Left cardiac atrium (tissue), 4 donors: ENCODE measurements at places on chromosomes 2 and 18.

- DNase-seq, result no peak
These were observed 133.4 kb downstream of the PID1 start for GRCh38 chr2:229137639-229138038.

DNA sequence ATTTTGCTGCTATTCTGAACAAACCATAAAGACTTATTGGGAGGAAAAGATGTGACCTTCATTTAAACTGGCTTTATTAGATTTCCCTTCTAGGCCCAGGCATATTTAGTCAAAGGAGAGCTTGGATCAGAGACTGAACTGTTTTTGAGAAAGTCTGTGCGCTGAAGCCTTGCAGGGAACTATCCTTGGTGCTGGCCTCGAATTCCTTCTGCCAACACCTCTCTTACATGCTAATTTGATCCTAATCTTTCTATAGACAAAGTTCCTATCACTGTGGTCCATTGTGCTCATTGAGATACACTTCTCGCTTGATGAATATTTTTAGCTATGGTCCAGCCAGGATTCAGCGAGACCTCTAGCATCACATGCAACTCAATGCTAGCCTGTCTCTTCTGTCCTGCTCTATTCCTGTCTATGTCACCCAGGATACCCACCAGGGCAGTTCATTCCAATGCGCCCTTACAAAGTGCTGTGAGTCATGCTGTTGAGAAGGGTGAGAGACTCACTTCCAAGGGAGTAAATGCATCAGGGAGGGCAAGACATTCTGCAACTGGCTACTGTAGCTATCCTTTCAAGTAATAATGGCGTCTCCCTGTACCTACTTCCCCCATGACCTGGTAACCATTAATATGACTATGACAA is 356.7 kb upstream of the LYPD1 start:
- DNase-seq, result no peak

GRCh38 chr2:16401761-16402300 is 263.8 kb downstream of the CYRIA start:
- DNase-seq, result no peak

GRCh38 chr2:65314801-65315441 is 87.3 kb downstream of the ACTR2 start:
- no peak for DNase-seq

- no peak for DNase-seq
These were observed 196.9 kb downstream of the INO80D start for GRCh38 chr2:205889114-205889513.

GRCh38 chr2:237863102-237863511 is 3.7 kb downstream of the RAMP1 start:
- no peak for DNase-seq

- DNase-seq, result no peak
These were observed 272.0 kb upstream of the DSEL start for GRCh38 chr18:67788310-67789164.

- DNase-seq, result no peak
These were observed 360.5 kb upstream of the NT5C1B start for GRCh38 chr2:18949871-18950270.

GRCh38 chr2:152617456-152618192 is 99.6 kb downstream of the PRPF40A start:
- DNase-seq, result no peak

DNA sequence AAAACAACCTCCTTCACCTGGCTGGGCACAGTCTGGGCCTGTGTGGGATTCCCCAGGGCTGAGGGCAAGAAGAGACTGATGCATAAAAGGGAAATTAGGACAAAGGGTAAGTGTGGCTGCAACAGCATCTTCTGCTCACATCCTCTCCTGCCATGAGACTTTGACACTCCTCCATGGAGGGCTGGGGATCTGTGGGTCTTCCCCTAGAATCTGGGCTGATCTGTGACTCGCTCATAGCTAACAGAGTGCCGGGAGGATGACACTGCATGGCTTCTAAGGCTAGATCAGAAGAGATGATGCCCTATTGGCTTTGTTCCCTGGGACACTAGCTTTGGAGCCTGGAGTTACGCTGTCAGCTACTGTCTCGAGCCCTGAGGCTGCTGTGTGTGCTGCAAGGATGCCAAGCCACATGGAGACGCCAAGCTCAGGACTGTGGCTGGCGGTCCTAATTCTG is 24.3 kb downstream of the MOCOS start:
- DNase-seq, result no peak

GRCh38 chr18:76450452-76451395 is 44.3 kb downstream of the ZNF516 start:
- DNase-seq, result peak; percentile 74

DNA sequence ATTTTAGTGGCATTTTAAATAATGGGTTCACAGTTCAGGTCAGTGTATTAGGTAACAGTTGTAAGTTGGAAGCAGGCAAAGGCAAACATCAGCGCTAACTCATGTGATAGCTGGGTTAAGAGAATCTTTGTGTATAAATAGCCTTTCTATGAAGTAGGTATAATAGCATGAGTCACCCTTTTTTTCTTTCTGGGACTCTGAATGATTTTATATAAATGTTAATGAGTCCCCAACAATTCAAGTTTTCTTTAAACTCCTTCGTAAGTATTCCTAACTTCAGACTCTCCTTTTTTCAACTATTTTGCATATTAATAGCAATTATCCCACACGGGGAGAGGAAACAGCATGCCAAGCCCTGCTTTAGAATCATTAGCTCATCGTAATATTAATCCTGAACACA is 384.3 kb downstream of the PIK3C3 start:
- no peak for DNase-seq

- DNase-seq, result no peak
These were observed 98.0 kb downstream of the TRABD2A start for GRCh38 chr2:84782717-84783442.

DNA sequence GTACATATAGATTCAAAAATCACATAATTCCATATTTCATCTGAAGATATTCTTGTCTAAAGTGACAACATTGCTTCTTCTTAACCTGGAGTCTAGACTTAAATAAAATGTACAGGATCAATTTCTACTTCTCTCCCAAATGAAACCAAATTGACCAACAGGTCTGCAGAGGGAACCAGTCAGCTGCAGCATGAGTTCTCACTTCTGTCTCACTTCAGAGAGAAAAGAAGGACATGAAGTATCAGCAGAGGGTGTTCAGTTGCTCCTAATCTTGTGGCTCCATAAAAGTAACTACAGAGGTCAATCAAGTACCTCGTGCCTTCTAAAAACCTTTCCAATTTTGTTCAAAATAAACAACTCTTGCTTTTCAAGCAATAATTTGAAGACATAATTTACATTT is 47.2 kb upstream of the MAP2 start:
- DNase-seq, result no peak

GRCh38 chr2:148992448-148992847 is 46.1 kb upstream of the LYPD6B start:
- DNase-seq, result no peak

DNA sequence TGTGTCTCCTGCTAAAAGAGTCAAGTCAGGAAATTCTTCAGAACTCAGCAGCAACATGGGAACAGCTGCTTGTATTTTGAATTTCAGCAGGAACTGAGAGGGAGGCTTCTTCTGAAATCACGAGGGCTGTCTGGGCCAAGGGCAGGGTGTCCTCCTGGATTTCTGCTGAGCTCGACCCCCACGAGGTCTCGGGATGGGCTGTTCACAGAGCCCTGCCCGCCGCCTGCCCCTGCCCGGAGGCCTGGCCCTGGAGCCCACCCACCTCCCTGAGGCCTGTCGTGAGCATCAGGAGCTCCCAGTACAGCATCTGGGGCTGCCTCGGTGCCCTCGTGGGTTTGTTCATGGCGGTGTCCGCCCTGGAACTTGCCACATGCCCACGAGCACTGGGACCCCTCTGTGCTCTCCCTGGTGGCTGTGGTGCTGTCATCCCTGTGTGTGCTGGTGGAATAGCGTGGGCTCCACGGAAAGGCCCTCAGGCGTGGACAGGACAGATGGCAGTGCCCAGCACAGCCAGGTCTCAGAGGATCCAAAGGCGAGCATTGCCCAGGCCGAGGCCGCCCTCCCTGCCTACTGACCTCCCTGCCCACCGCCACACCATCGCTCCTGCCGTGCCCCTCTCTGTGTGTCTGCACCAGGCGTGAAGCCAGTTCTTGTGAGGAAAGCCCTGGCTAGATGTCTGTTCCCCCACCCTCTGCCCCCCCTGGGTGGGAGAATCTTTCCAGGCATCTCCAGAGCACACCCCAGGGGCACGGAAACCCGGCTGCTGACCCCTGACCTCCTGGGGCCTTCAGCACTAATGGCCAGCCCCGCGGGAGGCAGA is 25.9 kb downstream of the RAMP1 start:
- no peak for DNase-seq

DNA sequence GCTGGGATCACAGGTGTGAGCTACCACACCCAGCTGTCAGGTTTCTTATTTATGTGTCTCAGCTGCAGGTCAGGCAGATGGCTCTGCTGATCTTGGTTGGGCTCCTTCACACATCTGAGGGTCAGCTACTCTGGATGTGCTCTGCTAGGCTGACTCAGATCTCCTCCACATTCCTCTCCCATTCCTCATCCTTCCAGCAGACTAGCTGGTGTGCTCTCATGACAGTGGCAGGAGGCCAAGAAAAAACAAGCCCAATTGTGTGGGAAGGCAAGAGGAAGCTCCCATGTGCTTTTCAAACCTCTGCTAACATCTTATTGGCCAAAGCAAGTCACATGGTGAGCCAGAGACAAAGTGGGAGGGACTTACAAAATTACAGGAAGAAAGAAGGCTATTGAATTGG is 11.7 kb upstream of the MSH6 start:
- DNase-seq, result no peak

DNA sequence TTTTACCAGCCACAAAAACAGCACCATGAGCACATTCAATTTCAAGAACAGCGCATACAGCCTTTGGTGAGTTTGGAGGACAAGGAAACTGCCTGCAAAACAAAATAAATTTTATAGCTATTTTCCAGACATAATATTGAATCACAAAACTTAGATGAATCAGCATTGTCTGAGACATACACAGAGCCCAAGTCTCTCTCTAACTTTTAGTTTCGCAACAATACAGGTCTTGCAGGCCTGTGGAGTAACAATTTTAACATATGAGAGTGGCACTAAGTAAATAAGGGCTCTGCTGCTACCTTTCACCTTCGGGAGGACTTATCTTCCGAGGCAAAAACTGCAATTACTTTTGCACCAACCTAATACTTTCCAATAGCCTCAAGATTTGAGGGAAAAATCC is 56.1 kb upstream of the PEX13 start:
- no peak for DNase-seq

DNA sequence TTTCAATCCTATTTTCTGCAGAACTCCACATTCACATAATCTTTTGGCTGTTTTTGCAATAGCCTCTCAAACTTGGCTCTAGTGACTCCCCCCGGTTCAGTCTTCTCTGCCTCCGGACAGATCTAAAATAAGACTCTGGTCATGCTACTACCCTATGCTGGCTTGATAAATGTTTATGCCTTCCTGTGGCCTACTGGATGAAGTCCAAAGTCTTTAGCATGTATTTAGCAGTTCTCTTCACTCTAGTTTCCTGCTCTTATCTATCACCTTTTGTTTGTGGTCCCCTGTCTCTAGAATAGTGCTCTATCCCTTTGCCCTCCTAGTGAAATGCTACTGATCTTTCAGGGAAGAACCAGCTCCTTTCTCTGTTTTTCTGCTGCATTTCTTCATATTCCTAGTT is 14.4 kb downstream of the ADCYAP1 start:
- DNase-seq, result no peak

DNA sequence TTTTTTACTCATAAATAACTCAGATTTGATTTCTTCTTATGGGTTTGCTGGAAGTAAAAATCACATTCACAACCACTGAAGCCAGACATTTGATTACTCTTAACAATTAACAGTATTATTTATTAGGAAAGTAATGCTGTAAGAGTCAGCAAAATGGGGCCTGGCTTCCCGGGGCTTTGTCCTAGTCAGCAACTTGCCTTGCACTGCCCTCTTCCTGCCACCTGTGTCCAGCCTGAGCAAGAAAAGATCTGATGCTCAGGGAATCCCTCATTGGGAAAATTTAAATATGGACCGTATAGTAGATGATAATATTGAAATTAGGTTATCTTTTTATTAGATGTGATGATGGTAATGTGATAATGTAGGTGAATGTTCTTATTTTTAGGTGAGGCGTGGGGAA is 30.8 kb upstream of the ACYP2 start:
- DNase-seq, result peak; percentile 37

- no peak for DNase-seq
These were observed 39.7 kb upstream of the IGFBP5 start for GRCh38 chr2:216735086-216735485.

DNA sequence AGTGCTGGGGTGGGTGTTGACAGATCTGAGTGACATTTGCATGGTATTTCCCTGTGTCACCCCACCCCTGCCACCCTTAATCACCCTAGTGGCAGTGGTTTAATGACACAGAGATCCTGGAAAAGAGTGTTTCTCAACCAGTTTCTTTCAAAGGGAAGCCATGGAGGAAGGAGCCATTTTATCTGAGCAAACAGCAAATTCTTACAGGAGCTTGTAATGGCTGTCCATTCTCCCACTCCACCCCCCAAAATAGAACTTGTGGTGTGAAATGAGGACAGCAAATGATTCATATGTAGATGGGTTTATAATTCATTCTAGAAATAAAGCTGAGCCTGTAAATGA is 51.5 kb downstream of the CDC42EP3 start:
- DNase-seq, result no peak

DNA sequence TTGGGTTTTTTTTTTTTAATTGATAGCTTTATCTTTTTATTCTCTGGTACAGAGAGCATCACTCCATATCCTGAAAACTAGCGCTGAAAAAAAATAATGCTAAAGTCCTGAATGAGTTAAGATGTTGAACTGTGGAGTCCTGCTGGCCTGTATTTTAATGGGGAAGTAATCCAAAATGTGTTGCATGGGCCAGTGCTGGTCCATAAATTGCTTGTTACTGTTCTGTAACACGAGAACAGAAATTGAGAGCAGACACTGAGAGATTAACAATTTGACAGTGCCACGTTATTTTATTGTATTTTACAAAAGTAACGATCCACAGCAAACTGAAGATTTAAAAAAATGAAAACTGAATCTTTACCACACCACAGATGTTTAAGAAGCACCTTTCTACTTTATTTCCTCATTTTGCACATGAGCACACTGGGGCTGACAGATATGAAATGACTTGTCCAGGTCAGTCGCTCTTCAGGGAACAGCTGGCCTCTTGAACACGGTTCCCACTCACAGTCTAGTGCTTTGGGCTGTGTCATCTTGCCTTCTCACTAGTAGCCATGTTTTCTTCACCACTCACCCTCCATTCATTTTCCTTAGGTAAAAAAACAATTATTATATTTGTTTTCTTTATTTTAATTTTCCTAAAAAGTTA is 35.3 kb downstream of the ZCCHC2 start:
- DNase-seq, result no peak

- no peak for DNase-seq
These were observed 657.2 kb downstream of the IRS1 start for GRCh38 chr2:226142463-226142862.

DNA sequence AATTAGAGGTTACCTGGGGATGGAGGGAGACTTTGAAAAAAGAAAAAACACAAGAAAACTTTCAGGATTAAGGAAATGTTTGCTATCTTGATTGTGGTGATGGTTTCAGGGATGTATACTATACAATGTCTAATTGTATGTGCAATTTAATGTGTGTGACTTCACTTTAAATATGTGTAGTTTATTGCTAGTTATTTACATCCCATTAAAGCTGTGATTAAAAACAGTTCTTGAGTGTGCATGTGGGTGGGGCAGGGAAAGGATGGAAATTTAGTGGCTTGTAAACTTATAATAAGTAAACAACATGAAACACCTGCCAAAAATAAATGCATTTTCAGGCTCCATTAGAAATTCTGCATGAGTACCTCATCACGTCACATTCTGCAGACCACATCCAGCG is 167.0 kb downstream of the MYO5B start:
- DNase-seq, result no peak
